ENCODE measurements at places on chromosomes 7 and 10.

GRCh38 chr7:155584763-155585531, 38.6 kb upstream of the CNPY1 start:
- DNase-seq = no peak

- DNase-seq = no peak
These were observed 300.7 kb upstream of the ADARB2 start for GRCh38 chr10:2038036-2038435.

- no peak for DNase-seq
These were observed 86.3 kb downstream of the PALS2 start for GRCh38 chr7:24659505-24659904.

- no peak for DNase-seq
These were observed 100.3 kb downstream of the MCU start for GRCh38 chr10:72792288-72792687.

DNA sequence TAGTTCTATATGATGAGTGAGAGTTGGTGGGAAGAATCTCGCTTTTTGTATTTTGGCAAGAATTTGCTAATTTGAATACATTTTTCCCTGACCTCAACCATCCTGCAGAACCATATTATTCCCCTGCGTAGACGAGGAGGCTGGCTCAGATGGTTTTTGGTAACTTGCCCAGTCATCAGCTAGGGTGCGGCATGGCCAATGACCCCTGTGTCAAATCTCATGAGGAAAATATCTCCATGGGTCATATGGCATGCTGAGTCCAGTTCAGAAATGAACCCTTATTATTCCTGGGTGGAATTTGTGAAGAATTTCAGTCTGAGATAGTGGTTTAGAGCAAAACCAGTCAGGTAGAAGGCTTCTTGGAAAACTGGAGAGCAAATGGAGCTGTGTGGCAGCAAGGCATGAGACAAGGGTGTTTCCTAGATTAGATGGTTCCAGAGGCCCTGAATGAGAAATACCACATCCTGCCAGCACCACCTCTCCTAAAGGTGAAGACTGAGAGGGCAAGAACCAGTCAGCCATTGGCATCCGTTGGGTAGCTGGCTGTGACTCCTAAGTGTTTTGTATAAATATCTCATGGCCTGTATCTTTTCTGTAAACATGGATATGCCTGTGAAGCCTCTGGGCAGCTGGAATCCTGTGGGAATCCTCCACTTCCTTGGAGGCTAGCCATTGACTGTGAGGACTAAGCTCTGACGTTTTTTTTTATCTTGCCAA, 5.8 kb upstream of the UPP1 start:
- DNase-seq = no peak

DNA sequence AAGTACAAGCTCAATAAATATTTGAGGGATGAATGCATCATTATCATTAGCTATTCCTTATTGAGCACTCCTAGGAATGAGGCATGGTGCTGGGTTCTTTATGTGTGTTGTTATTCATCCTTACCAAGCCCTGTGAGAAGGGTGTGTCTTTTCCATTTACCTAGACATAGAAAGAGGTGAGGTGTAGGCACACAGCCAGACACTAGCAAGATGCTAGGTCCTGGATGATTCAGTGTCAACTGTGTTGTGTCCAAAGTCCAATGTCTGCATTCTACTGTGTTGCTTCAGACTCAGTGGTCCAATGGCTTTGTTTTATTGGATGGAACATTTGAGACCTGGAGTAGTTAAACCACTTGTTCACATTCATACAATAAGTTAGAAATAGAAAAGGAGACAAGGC, 605.5 kb downstream of the LRMDA start:
- no peak for DNase-seq

DNA sequence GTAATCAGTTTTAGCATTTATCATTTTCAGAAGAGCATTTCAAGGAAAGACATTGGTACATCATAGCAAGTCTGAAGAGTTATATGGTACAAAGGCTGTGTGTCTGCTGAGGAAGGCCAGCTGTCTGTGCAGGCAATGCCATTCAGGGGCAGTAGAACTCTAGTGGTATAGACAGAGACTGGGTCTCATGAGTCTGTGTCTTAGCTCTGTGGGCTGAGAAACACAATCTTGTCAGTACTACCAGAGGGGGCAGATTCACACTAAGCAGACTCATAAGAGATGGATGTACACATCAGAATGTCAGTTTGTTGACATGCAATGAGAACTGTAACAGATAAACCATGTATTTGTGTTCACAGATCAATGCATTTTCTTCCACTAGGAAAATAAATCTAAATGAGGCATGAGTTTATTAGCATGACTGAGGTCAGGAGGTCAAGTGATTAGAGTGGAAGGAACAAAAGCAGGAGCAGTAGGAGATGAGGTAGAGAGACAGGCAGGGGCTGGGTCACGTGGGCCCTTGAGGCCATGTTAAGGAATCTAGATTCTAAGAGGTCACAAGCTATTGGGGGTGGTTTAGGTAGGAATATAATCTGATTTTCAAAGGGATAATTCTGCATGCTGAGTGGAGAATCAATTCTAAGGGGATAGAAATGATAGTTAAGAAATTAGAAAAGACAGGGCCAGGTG, 7.5 kb upstream of the GGCT start:
- no peak for DNase-seq

- no peak for DNase-seq
These were observed 25.6 kb downstream of the CFAP69 start for GRCh38 chr7:90270431-90271178.

DNA sequence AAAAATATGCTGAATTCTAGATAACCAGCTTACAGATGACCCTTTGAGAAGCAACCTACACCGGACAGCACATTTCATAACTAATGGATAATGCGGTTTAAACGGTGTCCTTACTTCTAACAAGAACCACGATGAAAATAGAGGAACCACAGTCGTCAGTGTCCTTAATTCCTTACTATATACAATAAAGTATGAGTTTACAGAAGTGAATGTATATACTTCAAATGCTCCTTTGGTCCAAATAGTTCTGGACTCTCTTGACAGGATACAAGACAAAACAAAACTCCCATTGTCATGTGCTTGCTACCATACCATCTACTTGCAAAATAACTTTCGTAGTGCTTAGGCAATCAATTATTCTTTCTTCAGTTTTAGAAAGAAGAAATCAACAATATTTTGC, 2.4 kb downstream of the NAMPT start:
- no peak for DNase-seq

DNA sequence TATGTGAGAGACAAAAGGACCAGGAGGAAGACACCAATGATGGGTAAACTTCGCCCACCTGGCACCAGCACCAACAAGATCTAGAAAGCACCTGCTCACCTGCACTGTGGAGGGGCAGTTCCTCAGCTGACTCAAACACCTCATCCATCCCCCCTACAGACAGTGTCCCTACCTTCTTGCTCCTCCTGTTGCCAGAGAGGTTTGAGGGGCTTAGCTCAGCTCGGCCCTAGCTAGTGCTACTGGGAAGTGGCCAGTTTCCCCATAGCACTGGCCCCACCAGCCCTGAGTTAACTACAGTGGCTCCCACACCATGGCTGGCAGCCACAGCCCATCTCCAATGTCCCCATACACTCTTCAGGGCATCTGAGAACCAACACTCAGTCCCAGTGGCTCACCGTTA, 70.8 kb downstream of the GRID1 start:
- DNase-seq = no peak

DNA sequence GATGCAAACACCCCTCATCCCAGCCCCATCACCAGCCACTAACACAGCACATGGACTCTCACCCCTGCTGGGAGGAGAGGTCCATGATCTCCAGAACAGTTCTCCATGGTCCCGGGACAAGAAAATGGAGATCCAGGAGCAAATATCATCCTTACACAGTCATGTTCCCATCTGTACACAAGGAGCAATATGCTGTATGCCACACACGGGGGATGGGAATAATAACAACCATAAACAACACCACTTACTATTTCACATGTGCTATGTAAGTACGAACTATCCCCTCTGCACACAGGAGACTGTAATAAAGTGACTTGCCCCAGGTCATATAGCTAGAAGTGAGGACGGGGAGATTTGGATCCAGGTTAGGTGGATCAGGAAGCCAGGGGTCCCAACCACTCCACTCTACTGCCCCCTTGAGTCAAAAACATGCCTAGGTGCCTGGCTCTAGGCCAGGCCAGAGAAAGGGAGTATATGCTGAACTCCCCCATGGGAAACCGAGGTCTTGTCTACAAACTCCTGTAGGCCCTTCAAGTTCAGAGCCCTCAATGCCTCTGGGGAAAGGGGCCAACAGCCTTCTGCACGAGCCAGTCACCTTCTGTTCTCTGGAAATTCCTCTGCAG, 34.1 kb downstream of the LRRC20 start:
- DNase-seq = no peak

DNA sequence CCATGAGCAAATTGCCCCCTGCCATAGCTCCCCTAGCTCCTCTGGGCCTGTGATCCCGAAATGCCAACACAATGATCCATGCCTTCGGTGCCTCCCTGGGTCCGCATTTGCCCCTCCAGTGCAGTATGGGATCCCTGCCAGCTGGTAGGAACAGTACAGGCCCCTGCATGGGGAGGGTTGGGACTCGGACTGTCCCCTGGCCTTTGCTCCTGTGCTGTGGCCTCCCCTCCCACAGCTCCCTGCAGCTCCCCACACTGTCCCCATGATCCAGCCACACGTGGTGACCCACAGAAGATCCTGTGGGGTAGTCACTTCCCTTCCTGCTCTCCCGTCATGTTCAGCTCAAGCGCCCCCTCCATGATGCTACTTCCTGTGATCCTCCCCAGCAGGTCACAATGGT, 140.3 kb downstream of the MAPK8 start:
- no peak for DNase-seq

DNA sequence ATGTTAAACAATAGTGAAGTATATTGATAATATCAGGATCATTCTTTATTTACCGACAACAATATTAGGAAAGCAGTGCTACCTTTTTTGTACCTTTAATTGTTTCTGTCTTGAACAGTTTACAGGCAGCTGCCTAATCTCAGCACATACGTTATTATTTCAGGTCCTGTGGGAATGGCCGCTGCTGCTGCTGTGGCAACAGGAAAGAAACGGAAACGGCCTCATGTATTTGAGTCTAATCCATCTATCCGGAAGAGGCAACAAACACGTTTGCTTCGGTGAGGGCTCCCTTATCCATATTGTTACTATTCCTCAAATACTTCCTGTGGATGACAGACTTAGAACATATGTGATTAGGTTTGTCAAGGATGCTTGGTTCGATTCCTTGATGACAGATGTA, 59.7 kb downstream of the NRF1 start:
- DNase-seq = no peak

- no peak for DNase-seq
These were observed 446.0 kb downstream of the SUGCT start for GRCh38 chr7:40580776-40581175.

- DNase-seq = no peak
These were observed 36.6 kb downstream of the TCF7L2 start for GRCh38 chr10:112986544-112987190.

DNA sequence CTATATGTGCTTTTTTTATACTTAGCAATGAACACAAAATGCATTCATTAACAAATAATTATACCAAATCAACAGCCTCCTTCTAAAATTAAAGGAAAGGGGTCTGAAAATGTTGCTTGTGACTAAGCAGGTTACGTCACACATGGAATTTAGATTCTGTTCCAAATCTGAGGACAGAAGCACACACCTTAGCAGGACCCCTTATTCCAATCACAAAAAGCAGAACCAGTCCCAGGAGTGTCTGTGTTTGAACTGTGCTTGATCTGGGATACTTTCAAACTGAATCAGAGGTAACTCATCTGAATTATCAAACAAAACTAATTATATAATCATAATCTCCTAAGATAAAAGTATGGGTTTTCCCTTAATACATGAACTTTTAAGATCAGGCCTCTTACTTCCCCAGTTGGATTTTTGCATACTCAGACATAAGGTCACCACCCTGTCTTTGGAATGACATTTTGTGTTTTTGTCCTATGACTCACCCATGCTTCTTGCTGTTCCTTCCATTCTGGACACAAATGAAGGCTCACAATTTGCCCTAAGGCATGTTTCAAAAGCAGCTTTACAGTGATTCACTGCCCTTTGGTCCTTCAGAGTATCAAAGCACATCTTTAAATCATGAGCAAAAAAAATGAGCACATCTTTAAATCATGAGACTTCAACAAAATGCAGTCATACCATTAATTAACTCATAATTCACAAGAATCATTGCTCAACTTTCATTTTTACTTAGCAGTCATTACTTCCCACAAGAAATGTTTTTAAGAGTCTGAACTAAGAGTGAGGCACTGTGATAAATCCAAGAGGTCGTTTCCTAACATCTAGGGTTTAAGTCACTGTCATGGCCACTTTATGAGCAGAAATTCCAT, 35.5 kb downstream of the SEMA3C start:
- DNase-seq = no peak

GRCh38 chr7:139297795-139298194, 43.3 kb upstream of the FMC1 start:
- no peak for DNase-seq

- no peak for DNase-seq
These were observed 87.6 kb upstream of the CCDC6 start for GRCh38 chr10:59993931-59994330.

GRCh38 chr10:11898372-11899066, 75.4 kb downstream of the PROSER2 start:
- no peak for DNase-seq

DNA sequence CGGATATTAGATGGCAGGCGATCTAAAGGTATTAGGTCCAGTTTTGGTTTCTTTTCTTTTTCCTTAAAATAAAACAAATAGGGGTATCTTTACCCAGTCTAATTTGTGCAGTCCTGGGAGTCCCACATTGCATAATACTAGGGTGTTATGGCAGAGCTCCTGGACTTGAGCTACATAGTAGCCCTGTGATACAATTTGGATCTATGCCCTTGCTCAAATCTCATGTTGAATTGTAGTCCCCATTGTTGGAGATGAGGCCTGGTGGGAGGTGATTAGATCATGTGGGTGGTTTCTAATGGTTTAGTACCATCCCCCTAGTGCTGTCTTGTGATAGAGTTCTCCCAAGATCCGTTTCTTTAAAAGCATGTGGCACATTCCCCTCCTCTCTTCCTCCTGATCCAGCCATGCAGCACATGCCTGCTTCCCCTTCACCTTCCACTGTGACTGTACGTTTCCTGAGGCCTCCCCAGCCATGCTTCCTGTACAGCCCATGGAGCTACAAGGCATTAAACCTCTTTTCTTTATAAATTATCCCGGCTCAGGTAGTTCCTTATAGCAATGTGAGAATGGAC, 141.9 kb downstream of the RPS24 start:
- DNase-seq = no peak

GRCh38 chr10:133458710-133459453, 5.1 kb downstream of the SCART1 start:
- DNase-seq = no peak

- no peak for DNase-seq
These were observed 14.4 kb upstream of the PCBD1 start for GRCh38 chr10:70902661-70903261.

DNA sequence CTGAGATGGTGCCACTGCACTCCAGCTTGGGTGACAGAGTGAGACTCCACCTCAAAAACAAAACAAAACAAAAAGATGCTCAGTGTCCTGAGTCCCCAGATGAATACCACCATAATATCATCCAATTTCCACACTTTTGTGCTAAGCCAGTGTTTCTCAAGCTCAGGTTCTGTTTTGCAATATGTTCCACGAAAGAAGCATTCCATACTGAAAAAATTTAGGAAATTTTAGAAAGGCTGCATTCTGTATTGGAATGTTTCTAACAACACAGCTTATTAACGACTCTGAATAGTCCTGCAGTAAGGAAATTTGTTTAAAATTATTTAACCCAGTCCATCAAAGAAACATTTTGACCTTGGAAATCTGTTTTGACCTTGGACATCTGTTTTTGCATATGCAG, 142.4 kb downstream of the EPC1 start:
- no peak for DNase-seq

- no peak for DNase-seq
These were observed 30.3 kb downstream of the SLC29A3 start for GRCh38 chr10:71349406-71349805.

Measured in activated CD8-positive, alpha-beta memory T cell treated with anti-CD3 and anti-CD28 coated beads for 1 hour (primary cell).